ENCODE measurements at places on chromosomes 1 and 21.

- DNase-seq: no peak
These were observed 132.4 kb upstream of the TMEM51 start for GRCh38 chr1:15020943-15021745.

DNA sequence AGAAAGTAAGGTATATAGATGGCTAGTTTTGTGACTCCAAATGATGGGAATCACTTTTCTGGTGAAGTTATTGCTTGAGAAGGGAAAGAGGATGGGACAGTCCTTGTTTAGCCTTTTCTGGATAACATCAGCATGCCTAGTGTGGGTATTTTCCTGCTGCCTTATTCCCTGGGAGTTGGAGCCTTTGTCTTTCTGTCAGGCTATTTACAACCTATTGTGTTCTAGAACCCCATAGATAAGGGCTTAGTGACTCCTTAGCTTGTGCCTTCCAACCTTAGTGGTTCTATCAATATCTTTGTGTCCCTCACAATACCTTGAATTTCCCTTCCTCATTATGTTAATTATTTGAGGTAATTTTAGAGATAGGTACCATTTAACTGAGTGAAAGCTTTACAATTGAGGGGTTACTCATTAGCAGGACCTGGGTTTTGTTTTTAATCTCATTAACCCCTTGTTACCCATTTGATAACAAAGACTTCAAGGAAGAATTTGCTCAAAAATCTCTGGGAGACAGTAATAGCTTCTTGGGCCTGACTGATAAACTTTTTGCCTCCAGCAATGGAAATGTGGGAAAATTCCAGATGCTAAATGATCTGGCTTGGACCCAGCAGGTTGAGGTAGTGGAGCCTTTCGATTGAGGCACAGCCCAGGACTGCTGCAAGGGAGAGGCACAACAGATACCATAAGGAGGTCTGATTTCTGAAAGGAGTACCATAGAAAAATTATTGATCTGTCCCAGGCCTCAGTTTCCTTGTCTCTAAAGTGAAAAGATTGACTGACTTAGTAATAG is 49.0 kb downstream of the CACHD1 start:
- no peak for DNase-seq

GRCh38 chr1:151377150-151377884 is 4.8 kb upstream of the SELENBP1 start:
- no peak for DNase-seq

DNA sequence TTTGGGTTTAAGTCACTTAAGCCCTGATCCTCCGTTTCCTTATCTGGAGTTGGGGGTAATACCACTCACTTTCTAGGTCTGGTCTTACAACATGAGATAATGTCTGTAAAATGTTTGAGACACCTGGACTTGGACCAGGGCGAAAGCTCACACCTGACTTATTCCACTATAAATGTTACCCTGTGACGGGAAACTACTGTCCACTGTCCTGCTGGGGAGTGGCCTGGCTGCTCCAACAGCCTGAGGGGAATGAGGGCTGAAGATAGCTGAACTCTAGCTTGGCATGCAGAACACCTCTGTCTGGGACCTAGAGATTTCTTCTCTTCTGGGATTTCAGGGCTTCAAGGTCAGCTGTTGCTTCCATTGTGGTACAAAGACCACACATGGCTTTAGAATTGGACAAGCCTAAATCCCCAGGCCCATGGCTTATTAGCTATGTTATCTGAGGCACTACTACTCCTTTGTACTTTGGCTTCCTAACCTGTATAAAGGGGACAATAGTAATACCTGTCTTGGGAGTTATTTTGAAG is 9.5 kb upstream of the A3GALT2 start:
- no peak for DNase-seq

- no peak for DNase-seq
These were observed 815.6 kb downstream of the LTN1 start for GRCh38 chr21:28177124-28177523.

Data from activated T-cell treated with anti-CD3 and anti-CD28 coated beads, Interleukin-2, amount 50 U/mL, for 48 hours (primary cell).